ENCODE measurements at places on chromosomes 6 and 20.

GRCh38 chr6:44024574-44025219, 102.6 kb downstream of the MRPL14 start:
- no peak for DNase-seq

GRCh38 chr6:42783177-42783875, 1.5 kb downstream of the BICRAL start:
- DNase-seq: no peak

DNA sequence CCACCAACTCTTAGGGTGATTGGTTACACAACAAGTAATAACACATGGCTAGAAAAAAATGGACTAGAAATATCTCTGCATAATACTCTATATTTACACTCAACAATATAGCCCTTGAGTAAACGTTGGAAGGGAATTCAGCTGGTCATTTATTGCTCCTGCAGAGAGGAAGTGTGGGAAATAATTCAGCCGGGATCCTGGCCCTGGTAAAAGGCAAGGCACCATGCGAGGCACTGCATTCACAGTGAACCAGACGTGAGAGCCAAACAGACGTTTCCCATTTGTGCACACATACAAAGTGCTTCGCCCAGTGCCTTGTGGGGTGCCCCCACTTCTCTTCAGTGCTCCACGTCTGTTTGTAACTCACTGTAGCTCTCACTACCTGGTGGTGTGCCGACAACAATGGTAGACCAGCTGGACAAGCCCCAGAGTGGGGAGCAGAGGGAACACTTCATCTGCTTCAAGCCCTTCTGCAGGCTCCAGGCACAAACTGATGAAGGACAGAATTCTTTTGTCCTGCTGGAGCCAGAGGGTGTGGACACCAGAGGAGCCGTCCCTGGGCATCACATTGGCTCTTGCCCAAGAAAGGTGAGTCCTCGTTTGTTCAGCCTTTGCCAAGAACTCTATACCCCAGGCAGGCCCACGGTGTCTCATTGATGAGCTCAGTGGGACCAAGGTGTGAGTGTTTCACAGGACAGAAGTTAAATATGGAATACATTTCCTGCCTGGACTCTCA, 18.8 kb downstream of the SYNDIG1 start:
- DNase-seq: peak; percentile 51

DNA sequence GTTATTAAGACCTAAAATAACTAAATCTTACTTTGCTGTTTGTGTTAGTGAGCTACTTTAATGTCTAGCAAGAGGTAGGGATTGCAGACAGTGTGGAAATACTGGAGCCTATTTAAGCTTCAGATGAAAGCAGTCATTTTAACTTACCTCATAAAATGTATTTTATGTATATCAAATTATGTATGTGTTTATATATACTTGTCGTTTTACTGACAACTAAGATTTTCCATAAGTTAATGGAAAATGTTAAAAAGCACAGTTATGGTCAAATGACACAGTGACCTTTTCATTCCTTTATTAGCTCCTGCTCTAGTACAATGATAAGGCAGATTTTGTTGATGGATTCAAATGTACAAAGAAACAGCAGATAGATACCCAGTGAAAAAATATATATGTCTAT, 34.6 kb downstream of the QKI start:
- DNase-seq: no peak

GRCh38 chr6:108896111-108896661, 48.0 kb downstream of the ARMC2 start:
- no peak for DNase-seq

GRCh38 chr20:12554426-12554825, 454.3 kb upstream of the SPTLC3 start:
- peak; percentile 54 for DNase-seq

GRCh38 chr6:6796818-6797217, 208.3 kb downstream of the LY86 start:
- no peak for DNase-seq

DNA sequence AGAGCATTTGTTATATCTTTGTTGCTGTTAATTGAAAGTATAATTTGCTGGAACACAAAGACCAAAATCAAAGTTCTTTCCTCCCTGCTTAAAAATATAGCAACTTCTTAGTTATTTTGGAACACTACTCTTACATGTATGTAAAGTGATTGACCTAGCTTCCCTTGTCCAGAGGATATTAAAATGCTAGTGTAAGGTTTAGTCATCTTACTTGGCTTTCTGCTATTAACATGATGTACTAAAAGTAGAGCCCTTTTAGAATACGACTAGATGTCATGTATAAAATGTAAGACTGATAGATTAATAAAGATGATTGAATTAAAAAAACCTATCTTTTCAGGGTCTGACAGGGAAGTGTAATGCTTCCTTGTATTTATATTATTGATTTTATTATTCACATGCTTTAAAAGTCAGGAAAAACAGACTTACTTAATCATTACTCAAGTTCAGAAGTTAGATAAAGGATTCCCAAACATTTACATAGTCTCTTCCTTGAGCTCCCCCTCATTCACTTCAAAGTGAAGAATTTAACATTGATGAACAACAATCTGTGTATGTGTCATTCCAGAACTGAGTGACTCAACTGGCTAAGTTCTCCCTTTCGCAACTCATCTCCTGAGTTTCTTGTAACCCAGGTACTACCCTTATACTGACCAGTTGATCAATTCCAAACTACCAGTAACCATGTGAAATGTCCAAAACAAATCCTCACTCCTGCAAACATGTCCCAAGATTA, 50.9 kb downstream of the BTBD9 start:
- DNase-seq: peak; percentile 31

- no peak for DNase-seq
These were observed 6.5 kb upstream of the BMP6 start for GRCh38 chr6:7719364-7719850.

GRCh38 chr6:136593748-136594490, 43.7 kb upstream of the MAP7 start:
- DNase-seq: peak; percentile 95

DNA sequence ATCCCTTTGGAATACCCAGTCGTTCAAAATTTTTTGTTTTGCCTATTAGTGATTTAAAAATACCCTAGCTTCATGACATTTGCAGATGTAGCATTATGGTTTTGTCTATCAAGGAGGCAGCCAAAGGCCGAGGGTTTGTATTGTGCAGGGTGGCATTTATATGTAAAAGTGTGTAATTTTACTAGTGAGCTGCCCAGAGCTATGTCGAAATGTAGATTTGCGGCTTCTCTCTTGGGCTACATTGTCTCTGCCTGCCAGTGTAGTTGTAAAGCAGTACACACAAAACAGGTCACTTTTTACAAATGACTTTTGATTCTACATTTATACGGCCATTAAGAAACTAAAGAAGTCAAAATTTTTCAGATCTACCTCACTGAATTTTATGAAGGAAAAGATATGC, 87.7 kb downstream of the TSHZ2 start:
- DNase-seq: no peak

- DNase-seq: no peak
These were observed 9.0 kb upstream of the STK38 start for GRCh38 chr6:36556281-36556680.

Measured in epithelial cell of prostate (primary cell).